Pulmonary artery endothelial cell (primary cell): ENCODE measurements at places on chromosomes 16 and 17. TPM values are rescaled to one million over a fixed set of nuclear protein-coding genes. Genes with fewer than 3 reads are reported as not detected.

Gene TP53TG3
- 0.49 TPM in 1 of 2 replicates, not detected in the other for total RNA-seq

Gene CACNG1
- total RNA-seq, result not detected in 2 replicates

Gene CREBBP
- total RNA-seq, result 10.2 and 14.7 TPM in 2 replicates

Gene KCNJ18
- total RNA-seq, result not detected in 2 replicates

Gene KIFC3
- 53.3 and 65.0 TPM in 2 replicates for total RNA-seq

DNA sequence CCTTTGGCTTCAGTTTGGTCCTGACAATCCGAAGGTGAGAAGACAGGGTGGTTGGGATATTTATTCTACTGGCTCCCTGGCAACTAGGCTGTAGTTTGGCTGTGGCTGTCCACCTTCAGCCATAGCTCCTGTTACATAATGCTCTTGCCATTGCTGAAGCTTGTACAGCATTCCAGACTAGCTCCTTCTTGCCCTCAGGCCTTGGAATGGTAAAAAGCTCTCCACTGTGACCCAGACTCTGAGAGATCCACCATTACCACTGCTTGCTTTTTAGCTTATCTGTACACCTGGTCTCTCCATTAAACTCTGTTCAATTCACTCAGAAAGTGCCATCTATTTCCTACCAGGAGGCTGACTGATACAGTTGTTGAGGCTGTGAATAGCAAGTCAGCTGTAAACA, 231.8 kb upstream of the MON1B start:
- DNase-seq, result no peak

GRCh38 chr17:29003289-29003688, 2.5 kb downstream of the SEZ6 start:
- DNase-seq, result no peak

GRCh38 chr17:77427391-77427991, 286.7 kb downstream of the SEC14L1 start:
- DNase-seq, result no peak

- no peak for DNase-seq
Measured at GRCh38 chr17:49407086-49407485, 7.6 kb downstream of the PHB1 start.

GRCh38 chr16:74667255-74667700, 601 bp upstream of the RFWD3 start:
- DNase-seq, result no peak

DNA sequence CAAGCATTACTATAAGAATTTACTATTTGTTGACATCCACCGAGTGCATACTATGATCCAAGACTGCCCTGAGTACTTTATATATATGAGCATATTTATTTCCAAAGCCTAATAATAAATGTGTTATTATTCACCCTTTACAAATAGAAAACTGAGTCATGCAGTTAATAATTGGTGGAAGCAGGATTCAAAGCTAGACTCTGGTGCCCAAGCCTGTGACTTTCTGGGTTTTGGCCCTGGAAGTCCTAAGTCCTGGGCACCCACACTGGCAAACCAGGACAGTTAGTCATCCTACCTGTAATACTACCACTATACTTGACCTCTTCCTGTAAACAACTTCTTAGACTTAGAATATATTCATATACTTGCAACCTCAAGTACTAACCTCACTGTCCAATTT, 257.4 kb upstream of the IRX5 start:
- no peak for DNase-seq

DNA sequence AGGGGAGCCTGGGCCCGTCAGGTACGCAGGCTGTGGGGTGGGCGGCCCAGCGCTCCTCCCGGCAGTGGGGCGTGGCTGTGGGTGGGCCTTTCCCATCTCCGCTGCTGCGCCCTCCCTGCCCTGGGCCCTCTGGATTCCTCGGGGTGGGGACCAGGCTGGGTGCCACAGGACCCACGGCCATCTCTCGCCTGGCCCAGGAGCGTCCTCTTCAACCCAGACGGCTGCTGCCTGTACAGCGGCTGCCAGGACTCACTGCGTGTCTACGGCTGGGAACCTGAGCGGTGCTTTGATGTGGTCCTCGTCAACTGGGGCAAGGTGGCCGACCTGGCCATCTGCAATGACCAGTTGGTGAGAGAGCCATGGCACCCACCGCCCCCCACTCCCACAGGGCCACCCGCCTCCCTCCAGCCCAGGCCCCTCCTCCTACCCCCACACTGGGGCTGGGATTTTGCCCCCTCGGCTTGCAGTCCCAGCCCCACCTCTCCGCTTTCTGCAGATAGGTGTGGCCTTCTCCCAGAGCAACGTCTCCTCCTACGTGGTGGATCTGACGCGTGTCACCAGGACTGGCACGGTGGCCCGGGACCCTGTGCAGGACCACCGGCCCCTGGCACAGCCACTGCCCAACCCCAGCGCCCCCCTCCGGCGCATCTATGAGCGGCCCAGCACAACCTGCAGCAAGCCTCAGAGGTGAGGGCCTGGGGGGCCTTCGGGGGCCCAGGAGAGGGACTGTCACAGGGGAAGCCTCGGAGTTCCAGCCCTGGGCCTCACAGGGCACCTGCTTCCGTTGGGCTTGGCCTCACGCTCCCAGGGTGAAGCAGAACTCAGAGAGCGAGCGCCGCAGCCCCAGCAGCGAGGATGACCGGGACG, 17.2 kb downstream of the KATNB1 start:
- no peak for DNase-seq

DNA sequence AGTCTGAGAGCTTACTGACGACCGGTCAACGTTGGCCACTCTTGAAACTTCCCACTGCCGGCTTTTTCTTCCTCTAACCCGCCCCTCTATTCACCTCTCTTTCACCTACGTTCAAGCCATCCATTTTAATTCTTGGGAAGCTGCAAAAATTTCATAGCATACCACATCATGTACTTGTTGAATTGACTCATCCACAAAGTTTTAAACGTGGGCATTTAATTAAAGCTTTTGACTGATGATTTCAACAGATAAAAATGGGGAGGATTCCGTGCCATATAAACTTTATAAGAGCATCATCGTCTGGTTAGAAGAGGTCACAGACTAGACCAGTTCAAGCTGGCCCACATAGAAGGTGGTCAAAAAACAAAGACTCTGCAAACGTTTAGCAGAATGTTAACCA, 22.5 kb downstream of the VPS53 start:
- no peak for DNase-seq

- DNase-seq, result no peak
Measured at GRCh38 chr17:81528651-81529436, 667 bp downstream of the FSCN2 start.

- no peak for DNase-seq
Measured at GRCh38 chr17:77888242-77889134, 70.0 kb upstream of the TNRC6C start.

- no peak for DNase-seq
Measured at GRCh38 chr16:88415713-88416323, 33.1 kb downstream of the ZNF469 start.
